Osteocyte (in vitro differentiated cells): ENCODE measurements at places on chromosomes 16 and 17. TPM values are rescaled to one million over a fixed set of nuclear protein-coding genes. Genes with fewer than 3 reads are reported as not detected.

GRCh38 chr17:78737332-78737731, 44.7 kb downstream of the CYTH1 start:
- no peak overlapping the region for H3K4me3 ChIP-seq
- H3K27me3 ChIP-seq, result no peaks in the 10 kb centered on the region
- peaks cover 69% of the 10 kb centered on the region for H3K4me1 ChIP-seq
- H3K27ac ChIP-seq, result no peak overlapping the region

DNA sequence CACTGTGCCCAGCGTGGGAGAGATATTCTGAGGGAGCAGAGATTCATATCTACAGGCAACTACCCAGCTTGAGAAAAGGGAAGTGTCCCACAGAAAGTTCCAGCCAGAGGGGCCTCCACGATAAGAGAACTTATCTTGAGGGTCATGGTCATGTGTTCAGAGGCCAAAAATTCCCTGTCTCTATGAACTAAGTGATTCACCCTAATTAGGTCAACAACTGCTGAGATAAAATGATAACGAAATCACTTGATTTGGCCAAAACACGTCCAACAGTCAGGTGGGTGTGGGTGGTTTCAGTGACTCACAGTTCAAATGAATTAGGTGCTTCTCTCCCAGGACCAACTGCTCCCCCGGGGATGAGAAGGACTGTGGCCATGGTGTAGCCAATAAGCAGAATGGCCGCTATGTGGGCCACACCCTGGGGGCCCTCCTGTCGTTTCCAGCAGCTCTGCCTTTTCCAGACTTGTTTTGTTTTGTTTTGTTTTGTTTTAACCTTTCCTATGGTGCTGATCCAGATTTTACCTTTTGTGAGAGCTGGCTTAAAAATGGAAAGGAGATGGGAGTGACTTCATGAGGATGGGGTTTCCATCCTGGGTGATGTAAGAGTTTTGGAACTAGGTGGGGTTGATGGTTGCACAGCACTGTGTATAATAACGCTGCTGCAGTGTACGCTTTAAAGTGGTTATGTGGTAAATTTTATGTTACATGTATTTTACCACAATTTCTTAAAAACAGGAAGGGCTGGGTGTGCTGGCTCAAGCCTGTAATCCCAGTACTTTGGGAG, 8.7 kb downstream of the DNAI2 start:
- H3K27me3 ChIP-seq, result no peaks in the 10 kb centered on the region
- H3K27ac ChIP-seq, result no peak overlapping the region
- no peaks in the 10 kb centered on the region for H3K36me3 ChIP-seq

GRCh38 chr16:27431773-27432532, 30.0 kb downstream of the IL21R start:
- H3K27me3 ChIP-seq, result peaks cover 8% of the 10 kb centered on the region
- DNase-seq, result peak; percentile 73
- H3K4me1 ChIP-seq, result no peaks in the 10 kb centered on the region
- H3K27ac ChIP-seq, result no peak overlapping the region
- no peak overlapping the region for H3K4me3 ChIP-seq
- H3K36me3 ChIP-seq, result no peaks in the 10 kb centered on the region

- peaks cover 31% of the 10 kb centered on the region for H3K4me1 ChIP-seq
- H3K27ac ChIP-seq, result peak overlapping the region; percentile 84
- no peaks in the 10 kb centered on the region for H3K36me3 ChIP-seq
- no peak for DNase-seq
Measured at GRCh38 chr16:78142788-78143187, 43.3 kb downstream of the WWOX start.

DNA sequence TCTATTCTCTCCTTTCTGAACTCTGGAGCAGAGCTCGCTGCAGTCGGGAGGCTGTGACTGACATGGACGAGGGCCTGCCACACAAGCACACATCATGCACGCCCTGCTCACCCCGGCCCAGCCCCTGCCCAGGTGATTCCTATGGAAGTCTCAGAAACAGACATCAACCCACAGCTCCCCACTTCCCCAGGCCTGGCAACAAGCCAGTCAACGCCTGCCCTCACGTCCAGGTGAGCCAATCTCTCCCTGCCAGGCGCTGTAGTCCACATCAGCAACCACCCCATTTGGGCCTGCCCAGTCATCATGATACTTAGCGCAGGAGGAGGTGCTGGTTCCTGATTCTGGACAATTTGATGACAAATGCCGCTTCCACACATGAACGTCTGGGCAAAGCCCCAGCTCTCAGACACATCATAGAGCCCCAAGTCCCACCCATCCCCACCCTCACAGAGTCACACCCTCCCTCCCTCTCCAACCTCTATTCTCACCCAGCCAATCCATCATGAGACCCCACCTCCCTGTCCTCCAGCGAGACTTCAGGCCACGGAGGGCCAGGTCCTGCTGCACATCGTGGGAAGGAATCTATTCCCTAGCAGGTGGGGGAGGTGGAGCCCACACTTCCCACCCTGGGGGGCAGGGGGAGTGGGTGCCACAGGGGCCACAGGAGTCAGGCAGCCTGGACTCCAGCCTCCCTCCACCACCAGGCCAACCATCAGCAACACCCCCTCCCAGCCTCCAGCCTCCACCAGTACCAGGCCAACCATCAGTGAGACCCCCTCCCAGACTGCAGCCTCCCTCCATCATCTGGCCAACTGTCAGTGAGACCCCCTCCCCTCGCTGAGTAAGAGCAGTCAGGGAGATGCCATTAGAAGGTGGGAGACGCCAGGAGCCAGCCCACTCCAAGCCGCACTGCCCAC, 33.7 kb upstream of the GSG1L start:
- DNase-seq, result no peak
- no peak overlapping the region for H3K4me3 ChIP-seq
- no peak overlapping the region for H3K27ac ChIP-seq
- H3K36me3 ChIP-seq, result peaks cover 12% of the 10 kb centered on the region
- H3K4me1 ChIP-seq, result peaks cover 8% of the 10 kb centered on the region

- H3K27me3 ChIP-seq, result no peaks in the 10 kb centered on the region
- no peak overlapping the region for H3K4me3 ChIP-seq
- H3K36me3 ChIP-seq, result peaks cover 17% of the 10 kb centered on the region
- DNase-seq, result no peak
- no peaks in the 10 kb centered on the region for H3K4me1 ChIP-seq
Measured at GRCh38 chr17:705863-706262, 8.8 kb downstream of the VPS53 start.

- no peak for DNase-seq
- no peak overlapping the region for H3K27ac ChIP-seq
- H3K36me3 ChIP-seq, result peaks cover 9% of the 10 kb centered on the region
- H3K27me3 ChIP-seq, result no peaks in the 10 kb centered on the region
Measured at GRCh38 chr17:39335704-39336223, 65.7 kb downstream of the FBXL20 start.

- H3K4me1 ChIP-seq, result no peaks in the 10 kb centered on the region
- H3K27ac ChIP-seq, result no peak overlapping the region
- peaks cover 46% of the 10 kb centered on the region for H3K27me3 ChIP-seq
- H3K4me3 ChIP-seq, result no peak overlapping the region
- no peaks in the 10 kb centered on the region for H3K36me3 ChIP-seq
Measured at GRCh38 chr17:28513476-28513875, 7.3 kb downstream of the FOXN1 start.

DNA sequence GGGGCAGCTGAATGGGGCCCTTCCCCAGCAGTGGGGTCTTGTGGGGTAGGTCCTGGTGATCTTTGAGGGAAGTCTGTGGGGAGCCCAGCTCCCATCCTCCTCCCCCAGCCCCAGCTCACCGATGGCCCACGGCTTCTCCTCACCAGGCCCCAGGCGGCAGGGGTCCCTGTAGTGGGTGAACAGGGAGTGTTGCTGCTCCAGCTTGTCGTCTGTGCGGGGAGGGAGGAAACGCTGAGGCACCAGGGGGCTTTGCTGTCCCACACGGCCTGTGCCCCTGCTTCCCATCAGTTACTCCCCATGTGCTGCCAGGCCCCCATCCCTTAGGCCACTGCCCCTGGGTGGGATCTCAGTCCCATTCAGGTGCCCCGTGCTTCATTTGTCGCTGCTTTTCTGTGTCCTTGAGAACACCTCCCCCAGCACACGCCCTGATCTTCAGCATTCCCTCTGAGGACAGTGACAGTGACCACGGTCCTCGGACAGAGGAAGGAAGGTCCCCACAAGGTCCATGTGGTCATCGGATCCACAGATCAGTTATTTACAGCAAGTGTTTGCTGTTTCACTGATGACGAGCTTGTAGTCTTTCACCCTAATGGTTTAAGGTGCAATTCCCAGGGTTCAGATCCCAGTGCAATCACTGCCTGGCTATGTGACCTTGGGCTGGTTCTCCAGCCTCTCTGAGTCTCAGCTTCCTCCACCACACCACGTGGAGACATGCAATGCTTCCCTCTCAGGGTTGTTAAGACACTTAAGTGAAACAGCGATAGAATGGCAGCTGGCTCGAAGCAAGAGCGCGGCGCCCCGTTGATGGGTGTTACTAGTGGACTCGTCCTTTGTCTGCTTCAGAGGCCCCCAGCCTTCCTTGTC, 53.1 kb downstream of the PRMT7 start:
- no peaks in the 10 kb centered on the region for H3K27me3 ChIP-seq
- no peak overlapping the region for H3K4me3 ChIP-seq
- H3K27ac ChIP-seq, result no peak overlapping the region
- H3K36me3 ChIP-seq, result peaks cover 4% of the 10 kb centered on the region
- H3K4me1 ChIP-seq, result peaks cover 3% of the 10 kb centered on the region

DNA sequence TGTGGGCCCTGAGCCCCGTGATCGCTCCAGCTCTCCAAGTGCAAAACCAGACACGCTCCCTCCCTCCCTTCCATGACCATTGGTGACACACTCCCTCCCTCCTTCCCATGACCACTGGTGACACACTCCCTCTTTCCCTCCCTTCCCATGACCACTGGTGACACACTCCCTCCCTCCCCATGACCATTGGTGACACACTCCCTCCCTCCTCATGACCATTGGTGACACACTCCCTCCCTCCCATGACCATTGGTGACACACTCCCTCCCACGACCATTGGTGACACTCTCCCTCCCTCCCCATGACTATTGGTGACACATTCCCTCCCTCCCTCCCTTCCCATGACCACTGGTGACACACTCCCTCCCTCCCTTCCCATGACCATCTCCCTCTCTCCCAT, 56.3 kb downstream of the LMF1 start:
- H3K27me3 ChIP-seq, result no peaks in the 10 kb centered on the region
- no peak overlapping the region for H3K4me3 ChIP-seq
- peaks cover 11% of the 10 kb centered on the region for H3K36me3 ChIP-seq
- peaks cover 13% of the 10 kb centered on the region for H3K4me1 ChIP-seq
- DNase-seq, result no peak

- no peaks in the 10 kb centered on the region for H3K36me3 ChIP-seq
- no peak for DNase-seq
Measured at GRCh38 chr17:11550431-11550830, 47.8 kb upstream of the DNAH9 start.

GRCh38 chr16:53717577-53717976, 13.6 kb downstream of the FTO start:
- H3K27ac ChIP-seq, result no peak overlapping the region
- no peak for DNase-seq
- no peaks in the 10 kb centered on the region for H3K27me3 ChIP-seq

DNA sequence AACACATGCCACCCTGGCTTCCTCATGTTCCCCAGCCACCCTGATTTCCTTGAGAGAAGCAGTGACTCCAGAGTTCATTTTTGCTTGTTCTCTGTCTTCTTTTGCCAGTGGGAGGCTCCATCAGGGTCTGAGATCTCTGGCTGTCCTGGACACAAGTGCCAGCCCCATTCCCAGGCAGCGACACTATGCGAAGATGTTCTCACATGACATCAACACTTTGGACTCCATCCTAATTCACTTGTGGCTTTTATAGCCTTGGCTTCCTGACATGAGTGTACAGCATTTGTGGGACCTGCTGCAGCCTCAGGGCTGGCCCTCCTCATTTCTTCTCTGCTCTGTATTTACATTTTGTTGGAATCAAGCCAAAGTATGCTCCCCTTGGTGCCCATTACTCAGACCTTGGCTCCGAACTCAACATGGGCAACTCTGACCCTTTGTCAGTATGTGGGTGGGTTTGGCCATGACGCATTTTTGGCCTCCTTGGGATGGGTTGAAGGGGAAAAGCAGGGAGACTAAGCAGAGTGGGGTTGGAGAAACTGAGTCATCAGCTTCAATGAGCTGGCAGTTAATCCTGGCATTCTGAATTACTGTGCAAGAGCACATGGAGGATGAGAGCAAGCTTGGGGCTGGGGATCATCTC, 119.0 kb upstream of the EEF2KMT start:
- no peaks in the 10 kb centered on the region for H3K27me3 ChIP-seq
- no peaks in the 10 kb centered on the region for H3K36me3 ChIP-seq
- DNase-seq, result no peak
- no peaks in the 10 kb centered on the region for H3K4me1 ChIP-seq
- no peak overlapping the region for H3K27ac ChIP-seq

The GDPD3 gene
- total RNA-seq, result 3.2 and 3.6 TPM in 2 replicates

The SSTR5 gene
- not detected in 2 replicates for total RNA-seq

The CDC27 gene
- 102 and 112 TPM in 2 replicates for total RNA-seq

The ITGA2B gene
- 0.81 and 0.86 TPM in 2 replicates for total RNA-seq

The KCNJ16 gene
- not detected in 2 replicates for total RNA-seq

The KLHDC4 gene
- 31.0 and 33.2 TPM in 2 replicates for total RNA-seq

The BICDL2 gene
- total RNA-seq, result not detected in 2 replicates

The TBC1D3B gene
- 11.7 and 12.6 TPM in 2 replicates for total RNA-seq

The FSCN2 gene
- 3.0 and 3.7 TPM in 2 replicates for total RNA-seq

The RGS9 gene
- total RNA-seq, result 4.0 and 6.5 TPM in 2 replicates
